ENCODE measurements at places on chromosomes 6 and 20.

GRCh38 chr6:154909821-154910220 is 85.3 kb upstream of the TIAM2 start:
- no peak for DNase-seq

DNA sequence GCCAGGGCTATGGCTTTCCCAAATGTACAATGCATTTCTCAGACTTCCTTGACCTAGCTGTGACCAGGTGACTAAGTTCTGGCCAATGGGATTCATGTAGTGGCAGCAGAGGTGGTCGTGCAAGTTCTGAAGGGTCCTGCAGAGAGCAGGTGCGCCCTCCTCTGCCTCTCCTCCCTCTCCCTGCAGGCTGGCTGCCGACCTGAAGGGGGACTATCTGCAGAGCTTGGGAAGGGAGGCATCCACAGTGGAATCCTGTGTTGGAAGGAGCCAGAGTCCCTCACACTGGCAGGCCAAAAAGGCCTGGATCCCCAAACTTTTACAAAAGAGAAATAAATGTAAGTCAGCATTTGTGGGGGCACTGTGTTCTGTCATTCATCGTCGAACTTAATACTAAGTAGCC is 66.6 kb downstream of the CDH26 start:
- DNase-seq, result no peak

DNA sequence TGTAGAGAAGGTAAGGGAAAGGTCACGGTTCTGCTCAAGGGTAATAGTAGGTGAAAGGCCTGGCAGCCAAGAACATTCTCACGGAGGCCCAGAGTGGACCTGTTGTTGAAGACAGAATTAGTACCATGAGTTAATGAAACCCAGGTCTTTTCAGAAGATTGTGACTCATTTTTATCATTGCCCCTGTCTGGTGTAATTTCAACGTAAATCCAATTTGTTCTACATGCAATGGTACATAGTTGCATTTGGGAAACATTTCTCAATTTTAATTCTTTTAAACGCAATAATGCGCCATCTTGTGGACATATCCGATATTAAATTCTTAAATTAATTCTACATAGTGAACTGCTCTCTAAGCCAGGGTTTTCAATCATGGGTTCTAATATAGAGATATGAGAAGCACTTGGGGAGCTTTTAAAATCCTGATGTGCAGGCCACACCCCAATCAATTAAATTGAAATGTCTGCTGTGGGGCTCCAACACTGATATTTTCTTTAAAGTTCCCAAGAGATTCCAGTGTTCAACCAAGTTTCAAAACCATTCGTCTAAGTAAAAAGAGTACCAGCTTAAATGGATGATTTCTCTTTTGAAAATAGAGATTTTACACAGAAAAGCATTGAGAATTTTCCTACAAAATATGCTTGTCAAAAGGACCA is 257.4 kb downstream of the PLCB1 start:
- DNase-seq, result no peak

DNA sequence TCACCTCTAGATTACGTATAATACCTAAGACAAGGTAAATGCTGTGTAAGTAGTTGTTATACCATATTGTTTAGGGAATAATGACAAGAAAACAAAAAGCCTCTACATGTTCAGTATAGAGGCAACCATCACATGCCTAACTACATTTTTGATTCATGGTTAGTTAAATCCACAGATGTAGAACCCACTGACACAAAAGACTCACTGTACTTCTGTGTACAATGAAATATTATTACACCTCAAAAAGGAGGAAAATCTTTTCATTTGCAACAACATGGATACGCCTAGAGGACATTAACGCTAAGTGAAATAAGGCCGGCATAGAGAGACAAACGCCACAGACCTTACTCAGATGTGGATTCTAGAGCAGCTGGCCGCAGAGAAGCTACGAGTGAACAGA is 50.5 kb downstream of the NINL start:
- DNase-seq, result no peak

- DNase-seq, result no peak
Observed at GRCh38 chr20:2163757-2164156, 62.1 kb downstream of the STK35 start.

DNA sequence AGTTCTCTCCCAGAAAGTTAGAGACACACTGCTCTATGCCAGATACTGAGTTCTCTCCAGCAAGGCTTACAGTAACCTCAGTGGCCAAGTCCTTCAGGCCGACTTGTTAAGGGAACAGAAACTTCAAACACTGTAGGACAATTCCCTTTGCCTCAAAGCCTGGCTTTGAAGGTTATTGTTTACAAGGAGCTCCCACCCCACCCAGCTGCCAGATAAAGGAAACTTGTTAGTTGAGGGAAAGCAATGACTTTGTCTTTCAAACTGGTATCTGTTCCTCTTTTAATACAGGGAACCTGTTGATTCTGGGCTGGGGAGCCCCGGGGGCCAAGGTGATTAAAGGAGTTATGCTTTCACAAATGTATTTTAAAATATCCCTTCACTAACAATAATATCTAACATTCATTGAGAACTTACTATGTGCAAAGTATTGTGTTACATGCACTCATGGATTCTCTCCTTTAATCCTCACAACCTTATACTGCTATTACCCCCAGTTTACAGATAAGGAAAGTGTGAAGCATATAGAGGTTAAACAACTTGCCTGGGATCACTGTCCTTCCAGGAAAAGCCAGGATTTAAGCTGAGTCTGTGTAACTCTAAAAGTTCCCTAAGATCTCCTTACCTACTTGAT is 27.6 kb upstream of the CDKN1A start:
- DNase-seq, result no peak

GRCh38 chr20:9070304-9070703 is 1.4 kb downstream of the PLCB4 start:
- no peak for DNase-seq

- no peak for DNase-seq
Observed at GRCh38 chr20:49411221-49411925, 71.1 kb downstream of the KCNB1 start.

DNA sequence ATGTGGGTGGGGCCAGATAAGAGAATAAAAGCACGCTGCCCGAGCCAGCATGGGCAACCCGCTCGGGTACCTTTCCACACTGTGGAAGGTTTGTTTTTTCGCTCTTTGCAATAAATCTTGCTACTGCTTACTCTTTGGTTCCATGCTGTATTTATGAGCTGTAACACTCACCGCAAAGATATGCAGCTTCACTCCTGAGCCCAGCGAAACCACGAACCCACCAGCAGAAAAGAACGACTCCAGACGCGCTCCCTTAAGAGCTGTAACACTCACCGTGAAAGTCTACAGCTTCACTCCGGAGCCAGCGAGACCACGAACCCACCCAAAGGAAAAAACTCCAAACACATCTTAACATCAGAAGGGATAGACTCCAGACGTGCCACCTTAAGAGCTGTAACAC is 76.7 kb downstream of the TFAP2A start:
- no peak for DNase-seq

DNA sequence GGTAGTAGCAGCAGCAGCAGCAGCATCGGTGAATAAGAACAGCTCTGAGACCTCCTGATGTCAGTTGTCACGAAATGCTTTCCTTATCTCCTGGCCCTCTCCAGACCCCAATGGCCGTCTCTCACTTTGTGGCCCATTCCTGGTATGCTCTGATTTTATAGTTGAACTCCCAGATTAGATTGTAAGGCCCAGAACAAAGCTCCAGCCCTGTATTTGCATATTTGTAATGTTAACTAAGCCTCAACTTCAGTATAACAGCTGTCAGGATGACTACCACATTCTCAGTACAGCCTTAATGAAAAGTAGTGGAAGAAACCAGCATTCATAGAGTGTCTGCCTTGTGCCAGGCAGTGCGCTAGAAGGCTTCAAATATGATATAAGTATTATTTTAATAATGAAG is 180.9 kb downstream of the SASH1 start:
- DNase-seq, result no peak

DNA sequence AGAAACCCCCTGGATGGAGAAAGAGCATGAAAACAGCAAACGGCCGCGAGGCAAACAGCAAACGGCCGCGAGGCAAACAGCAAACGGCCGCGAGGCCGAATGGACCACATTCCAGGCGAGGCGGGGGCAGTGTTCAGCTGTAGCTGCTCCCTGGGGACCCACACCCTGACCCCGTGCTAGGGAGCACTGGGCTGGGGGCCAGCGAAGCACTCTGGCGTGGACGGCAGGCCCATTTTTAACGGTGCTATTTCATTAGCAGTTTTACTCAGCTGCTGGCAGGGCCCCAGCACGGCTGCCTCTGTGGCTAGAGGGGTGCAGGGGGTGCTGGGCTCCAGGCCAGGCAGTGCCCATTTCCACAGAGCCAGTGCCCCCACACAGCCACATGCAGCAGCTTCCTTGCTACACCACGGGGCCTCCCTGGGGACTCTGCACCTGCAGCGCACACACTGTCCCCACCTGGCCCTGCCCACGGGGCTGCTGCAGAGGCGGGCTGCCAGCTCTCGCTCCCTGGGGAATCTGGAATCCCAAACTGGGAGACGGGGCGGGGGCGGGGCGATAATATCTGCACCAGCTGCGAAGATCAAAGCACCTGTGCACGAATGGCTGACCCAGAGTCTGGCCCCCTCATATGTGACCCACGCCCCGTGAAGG is 35.6 kb upstream of the SLCO4A1 start:
- DNase-seq, result no peak

GRCh38 chr6:108742041-108742440 is 106.2 kb upstream of the ARMC2 start:
- DNase-seq, result no peak

GRCh38 chr20:43863821-43864544 is 50.7 kb upstream of the TOX2 start:
- no peak for DNase-seq

- DNase-seq, result peak; percentile 13
Observed at GRCh38 chr6:136225496-136225895, 24.6 kb downstream of the MTFR2 start.

DNA sequence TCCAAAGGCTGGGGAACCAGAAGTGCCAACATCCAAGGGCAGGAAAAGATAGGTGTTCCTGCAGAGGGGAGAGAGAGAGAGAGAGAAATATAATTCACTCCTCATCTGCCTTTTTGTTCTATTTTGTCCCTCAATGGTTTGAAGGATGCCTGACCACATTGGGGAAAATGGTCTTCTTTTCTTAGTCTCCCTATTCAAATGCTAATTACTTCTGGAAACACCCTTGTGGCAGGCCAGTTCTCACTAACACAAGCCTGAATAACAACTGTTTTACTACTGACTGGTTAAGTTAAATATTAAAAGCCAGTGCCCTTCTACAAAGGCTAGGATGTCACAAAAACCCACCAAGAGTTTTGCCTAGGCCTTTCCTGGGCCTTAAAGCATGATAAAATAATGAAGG is 425.4 kb upstream of the HTR1E start:
- DNase-seq, result no peak

- DNase-seq, result no peak
Observed at GRCh38 chr6:125014661-125014957, 52.4 kb downstream of the RNF217 start.

- DNase-seq, result no peak
Observed at GRCh38 chr20:3276680-3277015, 37.7 kb upstream of the SLC4A11 start.

- peak; percentile 28 for DNase-seq
Observed at GRCh38 chr20:43955062-43955749, 40.6 kb downstream of the TOX2 start.

DNA sequence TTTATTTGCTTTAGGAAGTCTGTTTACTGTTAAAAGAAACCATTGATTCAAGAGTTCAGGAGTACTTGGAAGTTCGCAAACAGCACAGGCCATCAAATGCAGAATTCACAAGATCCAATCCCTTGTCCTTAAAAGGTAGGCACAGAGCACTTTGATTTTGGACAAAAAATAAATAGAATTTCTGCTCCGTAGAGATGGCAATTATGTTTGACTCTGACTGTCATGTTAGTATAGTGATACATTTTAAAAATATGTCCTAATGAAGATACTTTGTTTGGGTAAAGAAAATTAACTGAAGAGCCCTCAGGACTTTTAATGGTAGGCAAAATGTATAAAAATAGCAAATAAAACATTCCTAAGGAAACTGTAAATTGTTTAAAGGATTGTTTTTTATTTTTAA is 113.1 kb downstream of the JAG1 start:
- no peak for DNase-seq

DNA sequence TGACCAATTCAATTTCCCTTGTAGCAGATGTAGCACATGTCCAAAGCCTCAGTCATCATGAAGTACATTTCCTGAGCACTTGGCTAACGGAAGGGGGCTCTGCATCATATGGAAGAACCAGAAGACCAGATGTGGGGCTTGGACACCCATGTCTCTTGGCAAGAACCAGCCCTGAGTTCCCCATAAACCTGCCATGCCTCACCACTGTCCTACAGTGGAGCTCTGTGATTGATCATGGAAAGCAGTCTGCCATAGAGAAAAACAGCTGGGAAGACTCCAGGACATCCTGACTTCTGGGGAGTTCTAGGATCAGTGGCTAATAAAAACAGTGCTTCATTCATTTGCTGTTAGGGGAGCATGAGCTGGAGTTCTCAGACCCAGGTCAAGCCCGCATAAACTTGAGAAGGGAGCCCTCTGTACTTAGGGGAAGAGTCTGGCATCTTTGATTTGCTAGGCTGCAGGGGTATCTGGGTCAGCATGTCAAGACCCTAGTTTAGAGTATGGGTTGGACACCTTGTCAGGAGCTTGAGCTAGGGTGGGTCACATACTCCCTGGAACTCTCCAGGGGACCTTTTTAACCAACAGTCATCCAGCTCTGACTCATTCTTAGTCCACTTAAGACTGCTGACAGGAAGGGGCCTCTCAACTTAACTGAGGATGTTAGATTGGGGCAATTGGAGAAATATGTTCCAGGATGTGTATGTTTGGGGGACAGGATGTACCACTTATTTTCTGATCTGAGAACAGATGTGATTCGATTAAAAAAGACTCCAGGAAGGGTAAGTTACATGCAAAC is 26.3 kb upstream of the TRAM2 start:
- no peak for DNase-seq

GRCh38 chr6:46888031-46888430 is 33.7 kb downstream of the ADGRF5 start:
- no peak for DNase-seq

DNA sequence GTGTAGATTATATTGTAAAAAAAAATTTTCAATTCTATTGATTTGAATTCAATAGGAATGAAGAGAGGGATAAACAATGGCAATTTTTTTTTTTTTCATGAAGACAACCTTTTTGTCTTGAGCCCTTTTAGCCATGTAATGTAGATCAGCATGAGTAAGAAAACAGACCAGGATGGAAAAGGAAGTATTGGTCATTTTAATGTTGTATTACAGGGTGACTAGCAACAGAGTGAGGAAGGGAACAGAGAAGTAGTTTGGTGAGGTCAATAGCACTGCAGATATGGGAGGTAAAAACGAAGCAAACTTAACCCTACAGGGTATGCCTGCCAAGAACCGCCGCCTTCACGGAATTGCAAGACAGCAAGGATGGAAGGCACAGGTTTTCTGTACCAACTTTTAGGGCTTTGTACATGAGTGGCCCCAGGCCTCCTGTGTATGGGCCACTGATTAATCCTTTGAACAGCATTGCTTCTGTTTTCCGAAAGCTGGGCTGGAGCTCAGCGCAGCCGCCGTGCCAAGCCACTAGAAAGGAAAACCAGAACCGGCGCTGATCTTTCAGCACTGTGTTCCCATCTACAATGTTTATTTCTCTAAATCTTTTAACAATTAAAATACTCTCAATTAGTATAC is 383.7 kb downstream of the CENPW start:
- no peak for DNase-seq

GRCh38 chr6:1525364-1526038 is 84.2 kb upstream of the FOXC1 start:
- DNase-seq, result no peak

- DNase-seq, result no peak
Observed at GRCh38 chr6:146679386-146679785, 80.6 kb downstream of the ADGB start.

GRCh38 chr6:94196891-94197290 is 777.5 kb upstream of the EPHA7 start:
- DNase-seq, result no peak
